Small intestine (tissue), 16 donors: ENCODE measurements at places on chromosomes 5 and 9.

DNA sequence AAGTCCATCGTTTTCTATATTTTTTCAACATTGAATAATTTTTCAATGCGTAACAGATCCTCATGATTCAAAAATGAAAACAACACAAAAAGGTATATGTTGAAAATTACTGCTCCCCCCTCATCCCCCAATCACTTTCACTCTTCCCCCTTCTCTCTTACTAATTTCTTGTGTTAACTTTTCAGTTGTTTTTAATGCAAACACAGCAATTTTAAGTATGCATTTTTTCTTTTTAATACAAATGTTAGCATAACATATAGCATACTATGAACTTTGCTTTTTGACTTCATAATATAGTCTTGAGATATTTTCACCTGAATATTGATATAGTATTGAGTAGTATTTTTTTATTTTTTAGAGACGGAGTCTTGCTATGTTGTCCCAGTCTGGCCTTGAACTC, 41.1 kb upstream of the CAMK4 start:
- DNase-seq, result no peak

DNA sequence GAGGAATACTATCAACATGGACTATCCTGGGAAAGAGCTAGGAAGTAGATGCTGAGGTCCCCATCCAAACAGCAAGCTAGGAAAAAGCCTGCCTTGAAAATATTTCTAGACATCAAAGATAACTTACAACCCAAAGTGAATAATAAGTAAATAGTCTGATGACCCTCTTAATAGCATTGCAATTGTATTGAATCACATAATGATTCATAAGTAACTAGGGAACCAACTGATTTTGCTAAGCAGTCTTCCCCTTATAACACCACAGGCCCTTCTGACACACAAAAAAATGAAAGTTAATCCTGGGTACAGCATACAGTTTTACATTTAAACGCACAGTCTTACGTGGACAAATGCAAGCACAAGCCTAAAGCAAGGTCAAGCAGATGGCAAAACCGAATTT, 199.3 kb downstream of the RFK start:
- DNase-seq, result no peak

DNA sequence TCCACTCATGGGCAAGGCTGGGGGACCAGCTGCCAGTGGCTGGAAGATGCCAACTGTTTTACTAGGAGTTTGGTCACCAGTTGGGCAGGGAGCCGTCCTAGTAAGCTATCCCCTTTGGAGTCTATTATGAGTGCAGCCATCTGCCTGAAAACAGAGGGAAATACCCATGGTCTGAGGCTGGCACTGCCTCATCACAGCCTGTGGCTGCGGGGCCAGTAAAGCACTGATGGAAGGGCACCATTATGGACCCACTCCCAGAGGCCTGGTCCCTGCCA, 187.2 kb upstream of the PANK3 start:
- no peak for DNase-seq

GRCh38 chr9:8569823-8570222, 770.2 kb upstream of the DMAC1 start:
- no peak for DNase-seq

DNA sequence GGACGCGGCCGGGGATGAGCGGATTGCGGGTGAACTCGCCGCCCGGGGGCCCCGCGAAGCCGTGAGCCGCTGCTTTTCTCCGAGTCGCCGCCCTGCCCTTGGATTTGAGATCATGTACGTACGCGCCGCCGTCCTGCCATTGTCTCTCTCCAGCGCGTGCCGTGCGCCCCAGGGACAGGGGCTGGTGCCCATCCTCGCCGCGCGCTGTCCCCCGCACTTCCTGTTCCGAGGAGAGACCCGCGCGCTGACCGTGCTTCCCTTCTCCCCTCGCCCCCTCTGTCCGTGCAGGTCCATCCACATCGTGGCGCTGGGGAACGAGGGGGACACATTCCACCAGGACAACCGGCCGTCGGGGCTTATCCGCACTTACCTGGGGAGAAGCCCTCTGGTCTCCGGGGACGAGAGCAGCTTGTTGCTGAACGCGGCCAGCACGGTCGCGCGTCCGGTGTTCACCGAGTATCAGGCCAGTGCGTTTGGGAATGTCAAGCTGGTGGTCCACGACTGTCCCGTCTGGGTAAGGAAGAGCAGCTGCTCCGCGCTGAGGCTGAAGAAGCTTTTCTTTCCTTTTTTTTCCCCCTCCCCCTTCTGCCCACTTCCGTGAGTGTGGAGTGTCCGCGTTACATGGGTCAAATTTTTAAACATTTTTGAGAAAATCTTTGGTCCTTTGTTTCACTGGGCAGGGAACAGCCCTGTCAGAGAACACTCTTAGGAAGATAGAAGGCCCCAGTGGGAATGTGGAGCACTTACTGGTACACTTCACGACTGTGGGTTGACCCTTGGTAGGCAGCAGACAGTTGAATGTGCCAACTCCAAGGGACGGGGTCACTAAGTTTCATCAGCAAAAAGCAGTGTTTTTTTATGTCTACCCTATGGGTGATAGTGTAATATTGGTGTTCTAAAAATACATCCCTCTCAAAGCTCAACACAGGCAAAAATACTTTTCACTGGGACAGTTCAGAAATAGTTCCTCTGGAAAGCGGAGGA, 727 bp downstream of the RHOBTB3 start:
- DNase-seq, result peak; percentile 86

GRCh38 chr5:157214861-157215513, 34.3 kb downstream of the ITK start:
- peak; percentile 28 for DNase-seq

DNA sequence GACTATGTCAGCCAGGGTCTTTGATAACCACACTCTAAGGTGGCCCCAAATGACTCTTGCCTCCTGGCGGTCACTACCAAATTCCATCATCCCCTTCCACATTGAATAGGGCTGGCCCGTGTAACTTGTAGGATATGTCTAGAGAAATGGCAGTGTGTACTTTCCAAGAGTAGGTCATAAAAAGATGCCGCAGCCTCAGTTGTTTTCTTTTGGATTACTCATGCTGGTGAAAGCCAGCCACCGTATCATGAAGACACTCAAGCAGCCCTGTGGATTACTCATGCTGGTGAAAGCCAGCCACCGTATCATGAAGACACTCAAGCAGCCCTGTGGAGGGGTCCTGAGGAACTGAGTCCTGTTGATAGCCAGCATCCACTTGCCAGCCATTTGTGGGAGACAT, 172.0 kb upstream of the TBC1D2 start:
- DNase-seq, result no peak

GRCh38 chr5:97628031-97628430, 445.0 kb upstream of the RIOK2 start:
- no peak for DNase-seq
